Stimulated activated CD8-positive, alpha-beta memory T cell treated with anti-CD3 and anti-CD28 coated beads, Interleukin-2, amount 100 ng/mL, for 1 hour (primary cell): ENCODE measurements at places on chromosomes 5 and 9.

DNA sequence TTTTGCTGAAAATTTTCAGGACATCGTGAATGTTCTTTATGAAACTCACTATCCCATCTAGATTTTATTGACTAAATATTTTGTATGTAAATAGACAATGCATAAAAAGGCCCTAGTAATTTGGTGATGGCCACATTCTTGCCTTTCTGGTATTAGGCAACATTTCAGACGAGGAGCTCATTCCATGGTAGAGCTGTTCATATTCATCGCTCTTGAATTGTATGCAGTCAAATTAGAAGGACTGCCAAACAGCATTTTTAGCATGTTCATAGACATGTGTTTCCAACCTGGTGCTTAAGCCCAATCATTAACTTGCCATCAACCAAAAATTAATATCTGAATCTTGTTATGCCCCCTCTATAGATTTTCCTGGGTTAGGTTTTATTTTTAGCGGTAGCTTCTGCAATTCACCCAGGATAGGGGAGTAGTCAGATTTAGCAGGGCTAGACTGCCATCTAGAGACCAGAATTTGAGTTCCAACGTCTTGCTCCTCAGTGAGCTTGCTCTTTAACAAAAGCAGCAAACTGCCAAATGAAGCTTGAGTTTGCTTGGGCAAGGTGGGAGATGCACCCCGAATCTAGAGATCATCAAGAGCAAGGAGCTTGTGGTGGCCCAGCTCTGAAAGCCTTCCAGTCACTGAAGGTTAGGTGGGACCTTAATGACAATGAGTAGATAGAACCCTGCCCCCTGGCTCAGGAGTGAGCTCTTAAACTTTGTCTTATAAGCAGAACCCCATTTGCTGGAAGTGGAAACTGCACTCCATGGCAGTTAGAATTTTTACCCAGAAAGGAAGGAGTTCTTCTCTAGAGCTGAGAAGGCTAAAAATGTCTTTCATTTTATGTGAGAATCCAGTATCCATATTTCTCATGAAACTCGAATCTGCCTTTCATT is 456.2 kb downstream of the RASEF start:
- no peak for DNase-seq

DNA sequence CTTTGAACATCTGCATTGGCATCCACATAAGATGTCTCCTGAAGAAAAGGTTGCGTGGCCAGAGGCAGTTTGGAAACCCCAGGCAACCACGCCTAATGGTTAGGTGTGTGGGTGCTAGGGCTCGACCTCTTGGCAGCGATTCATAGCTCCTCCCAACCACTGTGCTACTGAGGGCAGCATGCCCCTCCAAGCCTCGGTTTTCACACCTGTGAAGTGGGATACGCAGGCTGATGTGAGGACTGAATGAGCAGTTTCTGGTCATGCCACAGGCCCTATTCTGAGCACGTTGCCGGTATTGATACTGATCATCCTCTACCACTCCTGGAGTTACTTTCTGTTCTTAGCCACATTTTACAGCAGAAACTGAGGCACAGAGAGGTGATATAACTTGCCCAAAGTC is 19.1 kb downstream of the NDST1 start:
- no peak for DNase-seq

GRCh38 chr9:94819161-94819687 is 92.7 kb downstream of the AOPEP start:
- DNase-seq: no peak

GRCh38 chr9:137319011-137319738 is 17.1 kb upstream of the NRARP start:
- DNase-seq: no peak

DNA sequence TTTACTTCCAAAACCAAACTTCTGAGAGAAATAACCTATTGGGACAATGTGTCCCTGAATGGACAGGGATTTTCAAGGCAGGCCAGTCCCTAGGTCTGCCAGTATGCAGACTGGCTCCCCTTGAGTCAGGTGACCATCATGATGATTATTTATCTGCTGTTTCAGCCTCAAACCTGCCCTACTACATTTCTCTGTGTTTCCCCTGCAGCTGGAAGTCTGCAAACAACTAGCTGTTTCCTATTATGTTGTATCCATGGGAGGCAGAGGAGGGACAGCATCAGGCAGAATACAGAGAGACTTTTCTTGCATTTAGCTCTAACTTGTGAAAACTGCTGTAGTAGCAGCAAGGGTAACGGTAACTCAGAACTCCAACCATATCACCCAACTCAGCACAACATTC is 36.2 kb upstream of the IFNK start:
- DNase-seq: no peak

- DNase-seq: no peak
Observed at GRCh38 chr9:21624675-21625644, 142.8 kb upstream of the IFNE start.

GRCh38 chr5:35857606-35858205 is 1.0 kb downstream of the IL7R start:
- DNase-seq: no peak

DNA sequence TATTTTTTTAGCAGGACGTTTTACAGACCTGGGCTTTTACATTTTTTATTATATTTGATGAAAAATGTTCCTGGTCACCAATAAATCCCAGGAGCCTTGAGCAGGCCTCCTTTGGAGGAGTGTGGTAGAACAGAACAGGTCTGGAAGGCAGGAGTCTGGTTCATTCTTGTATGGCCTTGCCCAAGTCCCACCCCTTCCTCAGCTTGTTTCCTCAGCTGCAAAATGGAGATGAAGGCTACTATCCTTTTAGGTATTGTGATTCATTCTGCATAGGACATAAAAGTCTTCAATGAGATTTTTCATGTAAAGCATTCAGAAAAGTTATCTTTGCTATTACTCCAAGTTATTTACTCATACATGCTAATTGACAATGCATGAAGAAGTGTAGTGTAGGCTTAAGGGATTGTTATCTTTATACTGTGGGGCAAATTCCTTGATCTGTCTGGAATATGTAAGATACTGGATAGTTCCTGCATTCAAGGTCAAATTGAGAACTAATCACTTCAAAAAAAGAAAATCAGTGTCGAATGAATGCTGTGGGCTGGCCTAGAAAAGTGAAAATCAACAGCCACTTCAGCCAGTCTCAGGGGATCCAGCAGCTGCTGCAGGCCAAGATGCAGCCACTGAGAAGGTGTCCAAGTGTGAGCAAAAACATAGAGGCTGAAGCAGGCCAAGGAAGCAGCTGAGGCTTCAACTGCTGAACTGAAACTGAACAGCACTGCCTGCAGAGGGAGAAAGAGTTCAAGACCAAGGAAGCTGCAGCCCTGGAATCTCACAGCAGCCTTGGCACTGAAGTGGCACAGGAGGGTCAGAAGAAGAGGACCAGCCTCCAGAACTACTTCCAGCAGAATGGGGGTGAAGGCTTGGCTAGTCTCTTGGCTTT is 15.5 kb upstream of the SLC36A3 start:
- DNase-seq: no peak

- no peak for DNase-seq
Observed at GRCh38 chr9:13817754-13818278, 496.1 kb downstream of the NFIB start.

DNA sequence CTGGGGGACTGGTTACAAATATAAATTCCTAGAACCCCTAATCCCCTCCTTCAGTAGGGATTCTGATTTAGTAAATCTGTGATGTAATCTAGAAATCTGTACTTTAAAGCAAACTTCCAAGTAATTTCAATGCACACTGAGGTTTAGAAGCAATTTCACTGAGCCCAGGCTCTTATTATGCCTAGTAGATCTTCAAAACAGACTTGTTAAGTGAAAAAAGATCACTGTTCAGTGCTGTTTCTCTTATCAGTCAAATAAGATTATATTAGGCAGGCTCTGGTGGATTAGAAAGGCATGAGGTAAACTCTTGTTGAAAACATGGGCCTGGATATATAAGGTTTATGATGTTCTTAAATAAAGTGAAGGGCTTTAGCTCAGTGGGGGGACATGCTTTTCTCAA is 293.9 kb downstream of the ADGRV1 start:
- DNase-seq: no peak

- DNase-seq: no peak
Observed at GRCh38 chr9:116270546-116270945, 117.0 kb downstream of the PAPPA start.

GRCh38 chr5:53362521-53362941 is 117.9 kb upstream of the FST start:
- DNase-seq: no peak

DNA sequence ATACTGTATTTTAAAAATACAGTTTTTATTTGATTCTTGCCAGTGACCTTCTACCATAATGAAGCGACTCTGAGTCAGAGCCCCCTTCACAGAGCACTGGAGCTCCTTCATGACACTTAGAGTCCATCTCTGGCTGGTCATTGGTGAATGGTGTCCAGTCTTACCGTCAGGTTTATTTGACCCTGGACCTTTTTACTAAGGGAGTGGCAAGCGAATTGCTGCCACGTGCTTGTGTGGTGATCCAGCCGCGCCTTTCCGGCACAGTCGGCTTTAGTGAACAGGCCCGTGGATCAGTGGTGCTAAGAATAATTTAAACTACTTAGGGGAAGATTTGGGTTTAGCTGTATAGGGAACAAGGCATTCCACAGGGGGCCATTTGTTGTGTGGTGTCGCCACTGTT is 48.5 kb downstream of the PRRC2B start:
- DNase-seq: no peak

GRCh38 chr5:156230887-156231286 is 96.1 kb upstream of the SGCD start:
- DNase-seq: no peak

DNA sequence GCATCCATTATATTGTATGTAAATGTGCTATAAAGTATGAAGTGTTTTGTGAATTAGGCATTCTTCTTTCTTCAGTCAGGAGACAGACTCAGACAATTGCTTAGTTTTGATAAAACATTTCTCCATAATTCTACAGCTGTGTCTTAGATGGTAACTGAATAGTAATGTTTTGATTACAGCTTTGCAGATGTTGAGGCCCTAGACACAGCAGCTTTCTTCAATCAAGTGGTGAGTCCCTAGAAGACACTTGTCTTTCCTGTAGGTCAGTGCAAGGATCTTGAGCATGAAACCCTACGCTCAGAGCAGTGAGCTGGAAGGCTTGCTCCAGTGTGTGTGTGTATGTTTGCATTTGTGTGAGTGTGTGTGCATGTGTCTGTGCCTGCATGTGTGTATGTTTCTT is 46.8 kb upstream of the CD180 start:
- no peak for DNase-seq

GRCh38 chr5:4929092-4929655 is 211.0 kb upstream of the ADAMTS16 start:
- DNase-seq: no peak
